ENCODE measurements at places on chromosomes 12 and 14. TPM values are rescaled to one million over a fixed set of nuclear protein-coding genes. Genes with fewer than 3 reads are reported as not detected.

- H3K27me3 ChIP-seq = no peaks in the 10 kb centered on the region
- no peak overlapping the region for H3K4me3 ChIP-seq
- H3K27ac ChIP-seq = no peak overlapping the region
Measured at GRCh38 chr12:28750946-28751685, 398.0 kb upstream of the FAR2 start.

- no peaks in the 10 kb centered on the region for H3K36me3 ChIP-seq
- no peak for DNase-seq
- no peak overlapping the region for H3K27ac ChIP-seq
- H3K4me1 ChIP-seq = no peaks in the 10 kb centered on the region
- H3K4me3 ChIP-seq = no peak overlapping the region
Measured at GRCh38 chr14:55248411-55248810, 22.8 kb upstream of the FBXO34 start.

GRCh38 chr14:56659378-56659777 lies 79.8 kb downstream of the TMEM260 start:
- no peaks in the 10 kb centered on the region for H3K4me1 ChIP-seq
- no peaks in the 10 kb centered on the region for H3K36me3 ChIP-seq
- no peaks in the 10 kb centered on the region for H3K27me3 ChIP-seq

GRCh38 chr12:132432721-132433577 lies 57.0 kb upstream of the FBRSL1 start:
- no peaks in the 10 kb centered on the region for H3K27me3 ChIP-seq
- H3K36me3 ChIP-seq = no peaks in the 10 kb centered on the region
- DNase-seq = no peak
- peaks cover 32% of the 10 kb centered on the region for H3K4me1 ChIP-seq

DNA sequence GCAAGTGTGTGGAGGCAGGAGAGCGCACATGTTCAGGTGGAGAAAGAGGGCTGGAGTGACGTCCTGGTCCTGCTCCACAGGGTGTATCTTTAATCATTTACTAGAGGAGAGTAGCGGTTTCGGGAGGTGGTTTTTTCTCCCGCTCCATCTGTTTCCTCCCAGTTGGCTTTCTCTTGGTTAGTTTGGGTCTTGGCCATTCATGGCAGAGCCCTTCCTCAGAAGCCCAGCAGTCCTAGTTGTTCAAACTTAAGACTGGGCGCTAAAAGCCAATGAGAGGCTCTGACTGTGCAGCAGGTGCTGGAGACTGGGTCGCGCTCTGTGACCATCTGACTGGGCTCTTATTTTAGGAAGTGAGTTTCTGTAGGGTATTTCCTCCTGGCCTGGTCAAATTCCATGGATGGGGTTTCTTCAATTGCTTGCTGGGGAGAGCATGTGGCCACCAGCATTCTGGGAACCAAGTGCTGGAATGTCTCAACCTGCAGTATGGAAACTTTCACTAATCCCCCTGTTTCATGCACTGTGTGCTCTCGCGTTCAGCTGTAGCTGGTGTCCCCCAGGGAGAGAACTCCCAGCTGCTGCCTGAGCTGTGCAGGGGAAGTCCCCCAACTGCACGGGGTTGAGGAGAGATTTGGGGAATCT lies 27.4 kb upstream of the TSPAN9 start:
- H3K27ac ChIP-seq = no peak overlapping the region
- no peak overlapping the region for H3K4me3 ChIP-seq
- no peaks in the 10 kb centered on the region for H3K4me1 ChIP-seq
- peaks cover 11% of the 10 kb centered on the region for H3K27me3 ChIP-seq
- no peaks in the 10 kb centered on the region for H3K36me3 ChIP-seq

Gene ENDOU
- not detected for total RNA-seq

DNA sequence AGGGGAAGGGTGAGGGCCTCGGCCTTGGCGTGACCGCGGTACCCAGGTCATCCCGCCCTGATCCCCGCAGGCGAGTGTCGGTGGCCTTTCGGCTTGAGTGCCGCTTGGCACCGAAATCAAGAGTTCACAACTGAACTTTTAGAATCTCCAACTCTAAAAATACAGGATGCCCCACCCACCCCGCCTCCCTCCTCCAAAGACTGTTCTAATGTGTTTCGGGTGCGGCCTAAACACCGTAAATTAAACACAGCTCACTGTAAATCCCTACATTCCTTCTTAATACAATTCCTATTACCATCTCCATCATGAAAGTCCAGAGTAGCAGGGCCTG lies 11.4 kb downstream of the SCNN1A start:
- peak overlapping the region; percentile 75 for H3K4me3 ChIP-seq
- peak overlapping the region; percentile 72 for H3K27ac ChIP-seq
- H3K36me3 ChIP-seq = no peaks in the 10 kb centered on the region
- DNase-seq = peak; percentile 56

DNA sequence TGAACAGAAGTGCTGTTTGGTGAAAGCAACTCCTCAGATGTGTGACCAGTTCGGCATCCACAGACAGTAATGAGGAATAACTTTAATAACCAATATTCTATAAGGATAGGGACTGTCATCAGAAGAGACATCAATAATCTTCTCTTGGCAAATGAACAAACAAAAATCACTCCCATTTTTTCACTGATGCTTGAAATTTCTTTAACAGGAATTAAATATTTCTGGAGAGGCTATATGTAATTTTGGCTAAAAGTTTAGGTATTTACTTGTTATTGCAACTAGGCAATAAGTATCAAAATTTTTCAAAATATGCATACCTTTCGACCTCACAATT lies 121.6 kb upstream of the EEA1 start:
- peaks cover 6% of the 10 kb centered on the region for H3K27me3 ChIP-seq
- H3K4me1 ChIP-seq = no peaks in the 10 kb centered on the region
- H3K4me3 ChIP-seq = no peak overlapping the region
- no peaks in the 10 kb centered on the region for H3K36me3 ChIP-seq

- no peak overlapping the region for H3K27ac ChIP-seq
- H3K36me3 ChIP-seq = no peaks in the 10 kb centered on the region
- no peak for DNase-seq
- H3K4me3 ChIP-seq = no peak overlapping the region
- H3K4me1 ChIP-seq = peaks cover 2% of the 10 kb centered on the region
Measured at GRCh38 chr12:1523046-1523445, 71.3 kb downstream of the FBXL14 start.

GRCh38 chr14:58923751-58924405 lies 264.6 kb upstream of the DAAM1 start:
- no peaks in the 10 kb centered on the region for H3K4me1 ChIP-seq
- peaks cover 8% of the 10 kb centered on the region for H3K27me3 ChIP-seq
- H3K27ac ChIP-seq = no peak overlapping the region
- DNase-seq = no peak
- no peaks in the 10 kb centered on the region for H3K36me3 ChIP-seq

Gene CCDC184
- total RNA-seq = 0.25 TPM

Gene PLCZ1
- not detected for total RNA-seq

Measured in activated CD8-positive, alpha-beta T cell treated with anti-CD3 and anti-CD28 coated beads for 36 hours (primary cell).